ENCODE measurements at places on chromosomes 5 and 9.
A peak's percentile ranks its signal among the peaks of the same experiment; 100 is the strongest.

- DNase-seq, result no peak
These were observed 26.3 kb downstream of the REEP5 start for GRCh38 chr5:112895682-112896081.

DNA sequence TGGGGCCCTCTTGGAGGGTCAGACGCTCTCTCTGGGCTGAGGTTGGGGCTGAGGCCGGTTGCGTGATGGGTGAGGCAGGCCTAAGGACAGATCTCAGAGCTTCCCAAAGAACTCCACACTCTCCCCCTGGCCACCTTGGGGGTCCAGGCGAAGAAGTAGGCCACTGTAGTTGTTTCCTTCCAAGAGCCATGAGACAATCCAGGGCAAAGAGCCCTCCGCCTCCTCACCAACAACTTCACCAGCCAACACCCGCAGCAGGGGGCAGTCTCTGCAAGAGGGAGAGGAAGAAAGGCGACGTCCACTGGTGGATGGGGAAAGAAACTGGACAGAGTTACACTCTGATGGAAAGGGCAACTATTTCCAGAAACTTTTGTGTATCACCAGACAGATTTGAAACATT lies 10.7 kb downstream of the SLC35A4 start:
- DNase-seq, result peak; percentile 90

GRCh38 chr9:10130061-10130675 lies 482.6 kb downstream of the PTPRD start:
- no peak for DNase-seq

DNA sequence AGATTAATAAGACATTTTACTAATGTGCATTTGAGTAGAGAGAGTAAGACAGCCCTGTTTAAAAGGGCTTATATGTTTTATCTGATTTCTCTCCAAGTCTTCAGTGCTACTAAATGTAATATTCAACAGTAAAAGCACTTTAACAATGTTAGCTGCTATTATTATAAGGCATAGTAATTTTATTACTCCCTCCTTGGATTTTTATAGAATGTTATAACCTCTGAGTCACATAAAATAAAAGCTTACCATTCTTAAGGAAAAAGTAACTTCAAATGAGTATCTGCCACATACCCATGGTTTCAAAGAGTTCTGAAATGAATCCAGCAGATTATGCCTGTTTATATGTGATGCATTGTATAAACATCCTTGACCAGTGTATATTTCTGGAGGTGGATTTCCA lies 19.0 kb downstream of the SPDL1 start:
- no peak for DNase-seq

GRCh38 chr5:13601112-13601511 lies 343.4 kb downstream of the DNAH5 start:
- no peak for DNase-seq

All from posterior cingulate gyrus (tissue), 11 donors.